NCI-H1417 (cell line): ENCODE measurements at places on chromosomes 4 and X.
A peak's percentile ranks its signal among the peaks of the same experiment; 100 is the strongest.

GRCh38 chrX:413322-414201, 26.9 kb upstream of the PPP2R3B start:
- DNase-seq: peak; percentile 72

DNA sequence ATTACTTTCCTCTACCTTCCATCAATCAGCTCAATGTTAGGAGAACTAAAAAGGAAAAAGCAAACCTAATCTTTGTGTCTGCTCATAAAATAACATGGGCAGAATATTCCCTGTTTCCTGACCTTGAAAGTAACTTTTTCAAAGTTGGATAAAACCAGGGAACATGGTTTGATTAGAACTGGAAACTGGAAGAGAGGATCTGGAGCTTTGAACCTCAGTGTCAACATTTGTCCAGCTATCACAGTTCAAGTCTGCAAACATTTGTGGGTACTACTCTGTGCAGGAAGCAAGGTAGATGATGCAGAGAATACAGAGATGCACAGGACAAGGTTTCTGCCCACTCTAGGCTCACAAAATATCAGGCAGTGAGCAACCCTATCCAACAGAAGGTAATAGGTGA, 86.4 kb upstream of the TAB3 start:
- DNase-seq: no peak

GRCh38 chr4:141131723-141132071, 1.6 kb downstream of the RNF150 start:
- DNase-seq: no peak

GRCh38 chr4:53816561-53816960, 225.3 kb upstream of the LNX1 start:
- DNase-seq: no peak

DNA sequence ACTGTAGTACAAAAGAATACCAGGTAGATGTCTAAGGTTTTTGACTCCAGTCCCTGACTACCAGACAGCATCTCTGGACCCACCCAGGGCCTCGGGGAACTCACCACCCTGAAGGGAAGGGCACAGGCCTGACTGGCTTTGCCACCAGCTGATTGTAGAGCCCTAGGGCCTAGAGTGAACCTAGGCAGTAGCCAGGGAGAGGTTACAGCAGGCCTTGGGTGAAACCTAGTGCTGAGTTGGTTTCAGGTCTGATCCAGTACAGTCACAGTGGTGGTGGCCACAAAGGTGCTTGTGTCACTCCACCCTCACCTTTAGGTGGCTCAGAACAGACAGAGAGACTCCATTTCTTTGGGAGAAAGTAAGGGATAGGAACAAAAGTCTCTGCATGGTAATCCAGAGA, 244.8 kb downstream of the KLHL13 start:
- no peak for DNase-seq
